Vagina (tissue), 2 donors: ENCODE measurements at places on chromosomes 12 and 14. TPM values are rescaled to one million over a fixed set of nuclear protein-coding genes. Genes with fewer than 3 reads are reported as not detected.

DNA sequence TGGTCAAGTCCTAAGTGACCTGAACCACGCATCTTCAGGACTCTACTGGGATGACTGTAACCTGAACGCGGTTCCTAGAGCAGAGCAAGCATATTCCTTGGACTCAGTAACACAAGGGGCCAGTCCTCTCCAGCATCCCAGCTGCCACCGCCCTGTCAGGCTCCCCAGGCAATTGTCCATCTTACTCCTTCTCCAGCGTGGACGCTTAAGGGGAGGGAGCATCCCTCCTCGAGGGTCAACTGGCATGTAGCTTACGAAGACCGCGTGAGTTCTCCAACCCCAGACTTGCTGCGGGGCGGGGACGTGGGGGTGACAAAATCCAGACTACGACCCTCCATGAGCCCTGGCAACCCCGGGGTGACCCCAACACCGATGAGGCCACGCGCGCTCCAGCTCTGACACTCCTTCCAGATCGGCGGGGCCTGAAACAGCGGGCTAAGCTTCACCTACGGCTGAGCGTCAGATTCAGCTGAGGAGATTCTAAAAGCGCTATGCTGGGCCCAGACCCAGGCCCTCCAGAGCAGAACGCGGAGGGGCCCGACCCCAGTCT, 846 bp upstream of the MTHFD1 start:
- DNase-seq: no peak

Gene AMN
- 11.8 TPM for total RNA-seq

Gene IFI27
- total RNA-seq: 209 TPM

GRCh38 chr12:58860788-58861240, 59.5 kb downstream of the LRIG3 start:
- DNase-seq: no peak

- DNase-seq: no peak
These were observed 154.9 kb upstream of the KRR1 start for GRCh38 chr12:75666126-75666938.

- DNase-seq: no peak
These were observed 51.0 kb downstream of the YEATS4 start for GRCh38 chr12:69410571-69410970.

DNA sequence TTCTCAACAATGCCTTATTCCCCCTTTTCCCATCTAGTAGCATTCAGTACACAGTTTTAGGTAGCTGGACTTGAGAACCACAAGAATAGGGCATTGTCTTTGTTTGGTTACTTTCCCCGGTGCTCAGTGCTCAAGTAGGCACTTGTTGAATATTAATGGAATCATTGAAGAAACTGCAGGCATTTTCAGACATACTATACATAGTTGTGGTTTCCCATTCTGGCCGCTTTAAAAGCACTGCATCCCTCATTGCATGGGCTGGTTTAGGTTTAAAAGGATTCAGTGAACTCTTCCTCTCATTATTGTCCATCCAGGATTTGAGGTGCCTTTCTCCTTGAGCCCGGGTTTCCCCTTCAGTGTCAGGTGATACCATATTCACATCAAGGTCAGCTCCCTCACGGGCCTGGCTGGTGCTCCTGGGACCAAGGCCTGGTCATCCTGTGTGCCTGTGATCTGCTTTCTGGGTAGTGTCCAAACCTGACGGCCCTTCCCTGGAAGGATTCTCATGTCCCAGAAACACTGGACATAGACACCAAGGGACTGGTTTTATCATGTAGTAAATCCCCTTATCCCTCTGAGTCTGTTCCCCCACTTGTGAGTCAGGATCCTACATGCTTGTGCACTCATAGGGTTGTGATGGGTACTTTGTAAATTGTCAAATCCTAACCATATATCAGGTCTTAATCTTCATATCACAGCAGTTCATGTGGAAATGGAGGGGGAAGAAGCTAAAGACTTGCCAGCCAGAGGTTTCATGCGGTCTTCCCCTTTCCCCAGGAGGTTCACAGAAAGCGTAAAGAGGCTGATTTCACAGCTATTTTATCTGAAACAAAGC, 7.4 kb downstream of the TCP11L2 start:
- DNase-seq: no peak

DNA sequence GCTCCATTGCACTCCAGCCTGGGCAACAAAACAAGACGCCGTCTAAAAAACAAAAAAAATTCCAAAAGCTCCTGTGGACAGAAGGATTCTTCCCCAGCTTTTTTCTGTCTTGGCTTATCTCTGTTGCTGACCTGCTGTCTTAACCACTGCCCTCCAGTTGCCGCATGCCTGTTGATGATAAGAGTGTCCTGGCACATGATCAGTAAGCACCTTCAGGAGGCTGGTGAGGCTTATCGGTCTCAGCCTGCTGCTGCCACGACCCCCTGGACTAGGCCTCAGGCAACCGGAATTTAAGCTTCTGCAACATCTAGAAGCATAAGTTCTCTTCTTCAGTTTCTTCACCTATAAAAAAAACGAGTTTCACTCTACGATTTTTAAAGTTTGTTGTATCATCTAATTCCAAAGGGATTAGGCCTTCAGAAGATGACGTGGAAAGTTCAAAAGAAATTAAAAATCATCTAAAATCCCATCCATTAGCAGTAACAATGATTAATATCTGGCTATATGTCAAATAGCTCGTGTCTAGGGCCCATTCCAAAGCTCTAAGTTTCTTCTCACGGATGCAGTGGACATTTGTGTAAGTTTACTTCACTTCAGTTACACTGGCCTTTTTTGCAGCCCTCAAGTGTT, 46.4 kb downstream of the RESF1 start:
- no peak for DNase-seq

Gene RIPK3
- 10.1 TPM for total RNA-seq

- no peak for DNase-seq
These were observed 7.7 kb downstream of the LRCOL1 start for GRCh38 chr12:132602572-132603239.

Gene COX8C
- total RNA-seq: not detected

Gene C12orf43
- 7.4 TPM for total RNA-seq

DNA sequence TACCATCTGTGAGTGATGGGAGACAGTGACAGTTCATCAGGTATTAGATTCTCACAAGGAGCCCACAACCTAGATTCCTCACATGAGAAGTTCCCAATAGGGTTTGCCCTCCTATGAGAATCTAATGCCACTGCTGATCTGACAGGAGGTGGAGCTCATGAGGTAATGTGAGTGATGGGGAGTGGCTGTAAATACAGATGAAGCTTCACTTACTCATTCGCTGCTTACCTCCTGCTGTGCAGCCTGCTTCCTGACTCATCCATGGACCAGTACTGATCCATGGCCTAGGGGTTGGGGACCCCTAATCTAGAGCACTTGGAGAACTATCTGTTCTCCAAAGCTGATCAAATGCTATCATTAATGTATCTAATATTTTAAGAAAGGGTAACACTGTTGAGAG, 17.7 kb downstream of the CLEC2D start:
- no peak for DNase-seq

DNA sequence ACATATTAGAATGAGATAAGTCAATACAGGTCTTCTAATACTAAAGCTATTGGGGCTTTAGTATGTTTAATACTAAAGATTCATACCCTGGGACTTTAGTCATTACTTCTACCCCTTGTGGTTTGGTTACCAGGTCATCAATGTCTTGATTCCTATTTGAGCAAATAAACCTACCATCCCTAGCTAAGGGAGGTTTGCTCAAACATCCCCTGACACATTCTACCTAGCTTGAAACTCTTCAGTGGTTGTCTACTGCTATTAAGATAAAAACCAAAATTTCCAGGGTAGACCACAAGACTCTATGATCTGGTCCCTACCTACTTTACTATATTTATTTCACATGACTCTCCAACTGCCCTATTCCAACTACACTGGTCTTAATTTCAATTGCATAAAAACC, 7.3 kb upstream of the C2CD5 start:
- no peak for DNase-seq

- DNase-seq: no peak
These were observed 36.6 kb upstream of the PIK3C2G start for GRCh38 chr12:18224745-18225144.

Gene FZD10
- 5.2 TPM for total RNA-seq

Gene PRIMA1
- 6.1 TPM for total RNA-seq

DNA sequence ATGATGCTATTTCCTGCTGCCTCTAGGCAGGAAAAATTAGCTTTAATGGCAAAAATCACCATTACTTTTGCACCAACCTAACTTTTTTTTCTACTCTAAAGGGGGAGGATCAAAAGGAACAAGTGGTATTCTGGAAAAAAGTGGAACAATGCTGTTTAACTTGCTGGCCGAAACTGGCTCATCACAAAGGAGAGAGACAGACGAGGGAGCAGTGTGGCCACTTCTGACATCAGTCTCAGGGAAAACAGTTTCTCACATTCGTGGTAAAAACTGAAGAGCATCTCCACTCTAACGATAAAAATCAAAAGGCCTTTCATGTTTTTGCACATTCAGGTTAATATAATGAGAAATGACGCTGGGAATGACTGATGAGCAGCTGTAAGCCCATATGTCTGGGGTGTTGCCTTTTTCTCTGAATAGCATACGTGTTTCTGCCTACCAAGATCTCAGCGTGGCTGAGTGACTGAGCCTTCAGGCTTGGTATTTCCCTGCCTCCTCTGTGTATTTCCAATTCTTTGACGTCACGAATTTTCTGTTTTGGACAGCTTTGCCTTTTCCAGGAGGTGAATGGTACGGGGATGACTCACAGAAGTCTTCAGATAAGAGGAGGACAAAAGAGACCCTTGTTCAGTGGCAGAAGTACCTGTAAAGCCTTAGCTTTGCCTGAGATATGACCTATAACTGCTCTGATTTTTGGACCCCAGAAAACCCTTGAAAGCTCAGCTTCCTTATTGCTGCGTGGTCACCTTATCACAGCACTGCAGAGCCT, 358.8 kb downstream of the GLT1D1 start:
- DNase-seq: no peak

GRCh38 chr12:6962285-6963015, 8.0 kb downstream of the PHB2 start:
- no peak for DNase-seq

DNA sequence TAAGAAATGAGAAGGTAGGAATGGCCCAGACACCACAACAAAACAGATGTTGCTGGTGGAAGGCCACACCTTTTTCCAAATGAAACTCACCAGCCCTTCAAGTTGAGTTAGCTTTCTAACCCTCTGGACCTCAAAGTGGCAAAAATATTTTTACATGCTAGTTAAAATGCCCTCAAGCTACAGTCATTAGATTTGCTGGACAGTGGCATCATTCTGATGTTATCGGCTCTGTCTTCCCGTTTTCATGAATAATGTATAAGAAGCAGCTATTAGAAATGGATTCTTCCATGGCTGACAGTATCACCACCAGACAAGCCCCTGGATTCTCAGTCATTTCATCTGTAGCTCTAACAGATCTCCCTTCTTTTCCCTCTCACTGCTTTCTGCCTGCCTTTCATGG, 37.1 kb upstream of the PLXNC1 start:
- DNase-seq: no peak

Gene NDRG2
- total RNA-seq: 307 TPM
